Stimulated activated CD8-positive, alpha-beta memory T cell treated with anti-CD3 and anti-CD28 coated beads, Interleukin-15, amount 100 ng/mL, for 1 hour (primary cell): ENCODE measurements at places on chromosomes 12 and 14.

- DNase-seq, result no peak
Observed at GRCh38 chr14:26410189-26410685, 187.6 kb downstream of the NOVA1 start.

- DNase-seq, result no peak
Observed at GRCh38 chr14:21039585-21040369, 2.4 kb upstream of the RNASE7 start.

- no peak for DNase-seq
Observed at GRCh38 chr14:104680806-104681688, 8.4 kb upstream of the INF2 start.

- DNase-seq, result no peak
Observed at GRCh38 chr12:124804011-124804621, 59.5 kb downstream of the SCARB1 start.

DNA sequence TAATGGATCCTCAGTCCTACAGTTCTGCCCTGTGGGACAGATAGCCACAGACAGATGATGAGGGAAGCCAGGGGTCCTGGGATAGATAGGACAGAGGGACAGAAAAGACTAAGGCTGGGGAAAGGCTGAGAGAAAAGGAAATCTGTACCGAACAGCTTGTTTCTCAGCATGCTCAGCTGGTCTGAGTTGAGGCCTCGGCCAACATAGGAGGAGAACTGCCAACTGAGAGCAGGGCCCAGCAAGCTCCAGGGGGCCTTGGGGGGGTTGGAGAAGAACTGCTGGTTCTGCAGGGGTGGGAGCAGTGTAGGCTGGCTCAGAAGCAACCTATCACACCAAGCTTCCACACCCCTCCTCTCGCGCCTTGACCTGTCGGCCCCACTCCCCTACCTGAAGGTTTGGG lies 10.1 kb downstream of the IL23A start:
- DNase-seq, result no peak

GRCh38 chr14:52922059-52922458 lies 28.8 kb downstream of the FERMT2 start:
- DNase-seq, result no peak

DNA sequence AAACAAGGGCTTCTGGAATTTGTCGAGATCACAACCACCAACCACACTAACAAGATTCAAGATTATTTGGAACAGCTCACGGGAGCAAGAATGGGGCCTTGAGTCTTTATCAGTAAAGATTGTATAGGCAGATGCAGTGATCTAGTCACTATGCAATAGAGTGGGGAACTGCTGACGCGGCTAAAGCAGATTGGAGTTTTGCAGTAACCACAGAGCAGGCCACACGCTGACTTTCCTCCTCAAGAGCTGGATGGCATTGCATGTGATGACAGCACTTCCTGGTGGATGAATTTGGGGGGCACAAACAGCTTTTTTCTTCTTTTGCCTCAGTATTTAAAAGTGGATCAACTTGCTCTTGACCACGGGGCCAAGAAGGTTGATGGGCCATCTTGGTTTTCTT lies 46.0 kb downstream of the KCNK13 start:
- no peak for DNase-seq

DNA sequence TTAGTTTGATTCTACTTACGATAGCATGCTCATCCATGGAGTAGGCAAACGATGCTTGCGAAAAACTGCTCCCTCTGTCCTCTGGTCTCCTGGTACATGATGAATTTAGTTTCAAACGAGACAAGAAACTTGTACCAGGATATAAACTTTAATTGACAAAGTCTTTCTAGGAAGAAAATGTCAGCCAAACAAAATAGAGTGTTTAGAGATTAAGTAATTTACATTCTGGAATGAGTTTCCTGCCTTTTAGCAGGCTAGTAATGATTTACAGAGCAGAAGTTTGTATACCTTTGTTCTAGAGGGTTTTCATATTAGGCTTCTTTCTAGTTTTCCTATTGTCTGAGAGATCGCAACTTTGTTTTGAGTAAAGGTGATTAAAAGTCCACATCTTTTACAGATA lies 206.9 kb downstream of the RPL10L start:
- DNase-seq, result no peak

- DNase-seq, result no peak
Observed at GRCh38 chr12:132396657-132397056, 67.3 kb upstream of the GALNT9 start.

DNA sequence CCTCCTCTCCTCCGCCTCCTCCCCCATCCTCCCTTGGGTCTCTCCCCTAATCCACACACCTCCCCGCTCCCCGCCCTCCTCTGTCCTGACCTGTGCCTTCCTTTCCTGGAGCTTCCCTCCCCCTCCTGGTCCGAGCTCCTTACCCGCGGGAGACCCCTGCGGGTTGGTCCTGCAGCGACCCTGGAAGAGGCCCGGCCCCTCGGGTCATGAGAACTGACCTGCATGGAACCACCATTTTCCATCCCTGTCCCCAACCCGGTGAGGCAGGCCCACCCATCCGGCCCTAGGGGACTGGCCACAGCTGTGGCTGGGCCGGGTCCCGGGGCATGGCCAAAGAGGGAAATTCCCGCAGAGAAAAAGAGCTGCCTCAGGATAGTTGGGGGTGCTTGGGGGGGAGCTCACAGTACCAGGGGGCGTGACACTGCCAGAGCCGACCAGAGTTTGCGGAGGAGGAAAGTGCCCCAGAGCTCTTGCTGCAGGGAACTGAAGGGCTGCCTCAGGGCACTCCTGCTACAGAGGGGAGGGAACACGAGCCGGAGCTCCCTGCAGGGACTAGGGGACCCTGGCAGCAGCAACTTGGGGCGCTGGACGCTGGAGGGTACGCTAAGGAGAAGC lies 613 bp downstream of the ARHGEF40 start:
- no peak for DNase-seq

GRCh38 chr12:76976777-76977382 lies 88.5 kb downstream of the E2F7 start:
- DNase-seq, result no peak

- no peak for DNase-seq
Observed at GRCh38 chr12:52630599-52631200, 12.3 kb upstream of the KRT73 start.

- DNase-seq, result no peak
Observed at GRCh38 chr14:55780156-55780946, 200.3 kb downstream of the KTN1 start.

DNA sequence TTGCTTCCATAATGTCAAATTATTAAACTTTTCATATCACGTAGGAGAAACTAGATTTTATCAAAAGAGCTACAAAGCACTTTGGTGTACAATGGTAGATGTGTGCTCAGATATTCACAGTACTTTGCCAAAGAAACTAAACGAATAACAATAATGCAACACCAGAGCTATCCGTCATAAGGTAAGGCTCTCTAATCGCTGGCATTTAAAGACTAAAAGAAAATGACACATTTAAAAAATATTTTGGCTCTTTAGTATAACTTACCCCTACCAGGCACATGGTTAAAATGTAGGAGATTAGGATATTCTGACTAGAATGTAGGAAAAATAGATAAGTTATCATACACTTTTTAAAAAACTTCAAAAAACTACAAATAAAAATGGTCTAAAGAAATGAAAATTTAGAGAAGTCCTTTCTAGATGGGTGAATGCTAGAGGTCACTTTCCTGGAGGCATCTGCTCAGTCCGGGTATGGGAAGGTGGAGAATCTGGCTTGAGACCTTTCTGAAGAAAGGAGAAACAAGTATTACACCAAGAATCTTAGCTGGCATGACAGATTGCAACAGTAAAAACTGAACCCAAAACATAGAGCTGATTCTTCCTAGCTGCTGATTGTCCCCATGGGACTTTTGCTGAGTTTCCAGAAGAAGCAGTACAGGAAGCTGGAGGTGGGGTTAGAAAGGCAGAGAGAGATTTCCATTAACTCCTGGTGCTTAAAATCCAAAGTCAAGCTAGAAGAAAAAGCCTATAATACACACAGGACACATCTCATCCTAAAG lies 67.9 kb downstream of the FAR2 start:
- DNase-seq, result no peak

DNA sequence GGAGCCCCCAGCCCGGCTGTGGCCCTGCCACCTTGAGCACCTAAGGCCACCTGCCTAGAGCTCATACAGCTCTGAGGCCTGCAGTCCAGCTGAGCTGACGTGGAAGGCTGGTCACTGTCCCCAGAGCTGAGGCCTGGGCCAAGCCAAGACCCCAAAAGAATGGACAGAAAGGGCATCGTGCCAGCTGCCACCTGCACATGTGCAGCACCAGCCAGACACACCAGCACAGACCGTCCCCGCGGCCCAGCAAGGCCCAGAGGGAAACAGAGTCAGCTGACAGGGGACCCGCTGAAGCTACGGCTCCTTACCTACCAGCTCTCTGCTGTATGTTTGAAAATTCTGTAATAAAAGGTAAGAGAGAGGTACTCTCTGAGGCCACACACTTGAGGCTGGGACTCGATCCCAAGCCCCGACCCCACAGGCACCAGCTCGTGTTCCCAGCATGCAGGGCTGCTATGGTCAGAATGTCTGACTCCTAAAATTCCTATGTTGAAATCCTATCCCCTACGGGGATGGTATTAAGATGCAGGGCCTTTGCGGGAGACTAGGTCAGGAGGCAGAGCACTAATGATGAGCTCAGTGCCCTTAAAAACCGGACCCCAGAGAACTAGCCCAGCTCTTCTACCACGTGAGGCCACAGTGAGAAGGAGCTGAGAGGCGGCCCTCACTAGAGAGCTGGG lies 25.4 kb downstream of the BRF1 start:
- no peak for DNase-seq

- no peak for DNase-seq
Observed at GRCh38 chr12:30191696-30192455, 408.1 kb upstream of the TMTC1 start.

GRCh38 chr14:69354383-69355153 lies 43.5 kb downstream of the ERH start:
- DNase-seq, result no peak

DNA sequence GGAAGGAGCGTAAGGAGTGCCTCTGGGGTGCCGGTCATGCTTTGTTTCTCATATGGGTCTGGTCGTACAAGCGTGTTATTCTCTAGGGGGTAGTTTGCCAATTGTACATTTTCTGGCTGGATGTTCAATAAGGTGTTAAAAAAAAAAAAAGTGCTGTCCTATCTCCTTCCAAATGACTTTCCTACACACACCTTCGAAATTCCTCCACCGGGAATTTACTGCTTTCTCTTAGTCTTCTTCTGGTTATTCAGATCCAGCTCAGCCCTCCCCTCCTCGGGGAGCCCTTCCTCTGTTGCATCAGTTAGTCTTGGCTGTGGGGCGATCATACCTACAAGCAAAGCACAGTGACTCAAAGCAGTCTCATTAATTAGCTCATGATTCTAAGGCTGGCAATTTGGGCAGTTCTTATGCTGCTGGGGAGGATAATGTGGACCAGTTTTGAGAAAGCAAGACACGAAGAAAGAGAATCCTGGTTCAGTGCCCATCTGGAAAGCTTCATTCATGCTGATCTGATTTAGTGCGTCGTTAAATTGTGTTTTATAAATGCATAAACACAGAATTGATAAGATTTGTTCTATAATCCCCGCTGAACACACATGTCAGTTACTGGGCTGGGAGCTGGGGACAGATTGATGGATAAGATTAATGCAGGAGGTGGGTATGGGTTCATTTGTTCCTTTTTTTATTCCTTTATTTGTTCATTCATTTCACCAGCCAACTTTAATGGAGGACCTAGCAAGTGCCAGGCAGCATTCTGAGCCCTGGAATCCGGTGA lies 9.2 kb upstream of the CLMN start:
- DNase-seq, result no peak

DNA sequence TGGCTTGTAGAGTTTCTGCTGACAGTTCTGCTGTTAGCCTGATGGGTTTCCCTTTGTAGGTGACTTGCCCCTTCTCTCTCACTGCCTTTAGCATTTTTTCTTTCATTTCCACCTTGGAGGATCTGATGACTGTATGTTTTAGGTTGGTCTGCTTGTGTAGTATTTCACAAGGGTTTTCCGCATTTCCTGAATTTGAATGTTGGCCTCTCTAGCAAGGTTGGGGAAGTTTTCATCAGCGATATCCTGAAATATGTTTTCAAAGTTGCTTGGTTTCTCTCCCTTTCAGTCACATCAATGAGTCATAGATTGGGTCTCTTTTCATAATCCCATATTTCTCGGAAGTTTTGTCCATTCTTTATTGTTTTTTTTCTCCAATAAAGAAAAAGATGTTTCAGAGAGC lies 11.4 kb downstream of the NOPCHAP1 start:
- DNase-seq, result no peak

- DNase-seq, result no peak
Observed at GRCh38 chr14:72291908-72292688, 359.9 kb downstream of the RGS6 start.

DNA sequence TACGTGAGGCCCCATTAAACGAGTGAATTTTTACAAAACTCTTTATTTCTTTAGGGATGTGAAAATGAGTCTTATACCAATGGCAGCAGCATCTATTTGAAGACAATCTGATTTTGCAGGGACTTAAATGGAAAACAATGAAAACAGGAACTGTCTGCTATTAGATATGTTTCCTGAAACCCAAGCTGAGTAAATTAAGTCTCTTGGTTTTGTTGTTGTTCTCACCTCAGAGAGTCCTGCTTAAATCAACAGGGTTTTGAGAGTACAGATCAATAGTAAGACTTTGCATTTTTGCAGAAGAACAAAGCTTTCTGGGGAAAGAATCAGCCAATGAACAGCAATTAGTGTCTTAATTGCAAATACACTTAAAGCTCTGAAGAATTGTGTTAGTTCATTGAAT lies 39.1 kb upstream of the LGR5 start:
- no peak for DNase-seq

GRCh38 chr14:39593377-39593776 lies 161.1 kb upstream of the FBXO33 start:
- no peak for DNase-seq

- no peak for DNase-seq
Observed at GRCh38 chr12:107349008-107349747, 255.8 kb upstream of the CRY1 start.

GRCh38 chr12:130715998-130716968 lies at the start of gene RIMBP2:
RIMBP2 (minus strand) TSS chr12:130716299; CDS start chr12:130479013, 237,286 bp downstream.
- no peak for DNase-seq

- no peak for DNase-seq
Observed at GRCh38 chr12:10365696-10366405, 24.0 kb downstream of the KLRK1 start.

GRCh38 chr12:94704452-94705306 lies 54.3 kb upstream of the TMCC3 start:
- DNase-seq, result no peak

DNA sequence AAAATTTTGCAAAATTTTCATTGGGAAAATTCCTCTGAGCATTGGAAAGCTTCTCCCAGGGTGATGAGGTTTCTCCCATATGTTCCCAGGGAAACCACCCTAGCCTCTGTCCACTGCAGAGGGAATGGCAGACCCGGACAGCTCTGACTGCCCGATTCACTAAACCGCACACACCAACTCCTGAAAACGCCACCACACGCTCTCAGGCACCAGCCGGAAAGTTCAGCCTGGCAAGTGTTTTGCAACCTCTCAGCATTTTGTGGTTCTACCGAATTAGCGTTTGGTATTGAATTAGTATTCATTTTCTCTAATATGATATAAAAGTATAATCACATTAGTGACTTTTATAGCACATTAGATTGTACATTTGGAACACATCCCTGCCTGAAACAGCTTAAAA lies 213.4 kb downstream of the PHETA1 start:
- no peak for DNase-seq

- no peak for DNase-seq
Observed at GRCh38 chr12:88951860-88952561, 371.7 kb upstream of the KITLG start.
